ENCODE measurements at places on chromosomes 1 and 21.

GRCh38 chr1:161071886-161072371, 2.2 kb upstream of the ARHGAP30 start:
- H3K4me1 ChIP-seq, result no peaks in the 10 kb centered on the region
- peaks cover 9% of the 10 kb centered on the region for H3K27me3 ChIP-seq
- H3K4me3 ChIP-seq, result no peak overlapping the region
- no peak overlapping the region for H3K27ac ChIP-seq

- no peak for DNase-seq
- no peaks in the 10 kb centered on the region for H3K36me3 ChIP-seq
- H3K4me1 ChIP-seq, result peaks cover 43% of the 10 kb centered on the region
- peak overlapping the region; percentile 97 for H3K27ac ChIP-seq
- H3K4me3 ChIP-seq, result peak overlapping the region; percentile 94
- H3K27me3 ChIP-seq, result no peaks in the 10 kb centered on the region
Observed at GRCh38 chr1:53944469-53945182, 873 bp downstream of the IFT25 start.

- H3K4me3 ChIP-seq, result no peak overlapping the region
- DNase-seq, result no peak
- H3K4me1 ChIP-seq, result peaks cover 60% of the 10 kb centered on the region
- no peak overlapping the region for H3K27ac ChIP-seq
Observed at GRCh38 chr1:1233567-1233892, 1.5 kb downstream of the B3GALT6 start.

DNA sequence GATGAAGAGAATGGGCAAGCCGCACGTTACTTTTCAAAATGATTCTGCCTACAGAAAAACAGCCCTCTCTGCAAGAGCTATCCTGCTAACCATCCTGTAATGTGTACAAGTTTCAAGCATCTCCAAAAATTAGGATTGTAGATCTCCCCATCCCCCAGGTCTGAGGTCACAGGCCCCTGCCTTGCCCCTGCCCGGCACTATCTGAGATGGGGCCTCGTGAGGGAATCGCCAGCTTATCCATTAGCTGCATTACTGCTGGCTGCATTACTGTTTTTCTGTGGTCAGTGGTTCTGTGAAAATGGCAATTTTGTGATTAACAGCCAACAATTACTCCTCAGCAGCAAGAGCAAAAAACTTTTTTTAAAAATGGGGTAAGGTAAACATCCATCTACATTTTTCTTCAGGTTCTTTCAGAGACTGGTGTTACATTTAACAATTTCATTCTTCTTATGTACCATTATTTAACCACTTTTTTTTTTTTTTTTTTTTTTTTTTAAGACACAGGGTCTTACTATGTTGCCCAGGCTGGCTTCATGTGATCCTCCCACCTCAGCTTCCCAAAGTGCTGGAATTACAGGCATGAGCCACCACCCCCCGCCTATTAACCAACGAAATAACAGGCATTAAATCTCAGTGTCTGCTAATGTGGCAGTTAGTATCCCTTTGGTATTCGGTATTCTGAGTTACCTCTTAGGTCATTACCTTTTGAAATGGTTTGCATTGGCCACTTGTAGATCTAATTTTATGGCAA, 83.8 kb downstream of the MRPL37 start:
- H3K27ac ChIP-seq, result no peak overlapping the region
- DNase-seq, result no peak
- H3K4me3 ChIP-seq, result no peak overlapping the region

- no peak overlapping the region for H3K4me3 ChIP-seq
- H3K27ac ChIP-seq, result peak overlapping the region; percentile 94
- no peaks in the 10 kb centered on the region for H3K36me3 ChIP-seq
- no peaks in the 10 kb centered on the region for H3K27me3 ChIP-seq
Observed at GRCh38 chr1:235077571-235078479, 50.8 kb downstream of the TOMM20 start.

GRCh38 chr1:200062143-200062542, 34.6 kb downstream of the NR5A2 start:
- no peak overlapping the region for H3K4me3 ChIP-seq
- DNase-seq, result no peak
- no peak overlapping the region for H3K27ac ChIP-seq
- H3K4me1 ChIP-seq, result no peaks in the 10 kb centered on the region
- no peaks in the 10 kb centered on the region for H3K36me3 ChIP-seq

GRCh38 chr1:91604632-91605031, 104.0 kb downstream of the CDC7 start:
- no peak overlapping the region for H3K4me3 ChIP-seq
- H3K4me1 ChIP-seq, result peaks cover 32% of the 10 kb centered on the region
- peak; percentile 28 for DNase-seq
- H3K36me3 ChIP-seq, result no peaks in the 10 kb centered on the region
- H3K27me3 ChIP-seq, result no peaks in the 10 kb centered on the region

DNA sequence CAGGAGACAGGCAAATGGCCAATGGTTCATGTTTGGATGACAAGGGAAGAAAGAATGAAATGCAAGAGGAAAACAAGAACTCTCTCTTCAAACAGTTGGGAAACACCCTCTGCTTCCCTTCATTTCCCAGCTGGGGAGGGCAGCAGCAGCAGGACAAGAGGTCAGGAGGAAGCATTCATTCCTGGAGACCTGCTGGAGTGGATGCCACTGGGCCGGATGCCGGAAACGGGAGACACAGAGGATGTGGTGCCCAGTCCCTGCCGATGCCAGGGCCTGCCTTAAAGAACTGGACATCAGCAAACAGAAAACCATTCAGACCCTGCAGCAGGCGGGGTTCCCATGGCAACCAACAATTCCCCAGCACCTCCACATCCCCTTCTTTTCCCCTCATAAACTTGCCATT, 102.3 kb upstream of the ZNF648 start:
- H3K4me3 ChIP-seq, result no peak overlapping the region
- H3K4me1 ChIP-seq, result peaks cover 16% of the 10 kb centered on the region
- no peaks in the 10 kb centered on the region for H3K36me3 ChIP-seq
- no peaks in the 10 kb centered on the region for H3K27me3 ChIP-seq
- H3K27ac ChIP-seq, result peak overlapping the region; percentile 72

GRCh38 chr1:156833603-156834002, 17.0 kb upstream of the SH2D2A start:
- H3K27me3 ChIP-seq, result peaks cover 65% of the 10 kb centered on the region
- H3K27ac ChIP-seq, result no peak overlapping the region
- no peak for DNase-seq
- H3K4me1 ChIP-seq, result no peaks in the 10 kb centered on the region
- no peak overlapping the region for H3K4me3 ChIP-seq
- no peaks in the 10 kb centered on the region for H3K36me3 ChIP-seq

DNA sequence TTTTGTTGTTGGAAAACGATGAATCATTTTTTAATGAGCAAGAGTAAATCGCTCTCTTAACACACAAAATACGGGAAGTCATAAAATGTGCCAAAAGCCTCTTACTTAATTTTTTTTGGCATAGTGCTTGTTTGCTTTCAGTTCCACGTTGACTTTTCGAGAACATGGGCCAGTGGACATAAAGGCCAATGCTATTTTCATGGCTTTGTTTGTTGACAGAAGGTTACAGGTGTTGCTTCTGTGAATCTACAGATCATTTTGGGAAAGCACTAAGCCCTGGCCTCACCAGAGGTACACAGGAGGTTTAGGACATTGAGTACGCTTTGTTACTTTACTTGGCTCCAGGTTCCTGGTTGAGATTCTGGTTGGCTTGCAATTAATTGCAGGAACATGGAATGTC, 199.4 kb upstream of the HMCN1 start:
- H3K27me3 ChIP-seq, result no peaks in the 10 kb centered on the region
- no peak for DNase-seq
- H3K4me1 ChIP-seq, result peaks cover 19% of the 10 kb centered on the region
- no peaks in the 10 kb centered on the region for H3K36me3 ChIP-seq

GRCh38 chr1:58745666-58746065, 38.2 kb downstream of the JUN start:
- H3K27me3 ChIP-seq, result no peaks in the 10 kb centered on the region
- H3K4me3 ChIP-seq, result no peak overlapping the region
- H3K27ac ChIP-seq, result no peak overlapping the region

DNA sequence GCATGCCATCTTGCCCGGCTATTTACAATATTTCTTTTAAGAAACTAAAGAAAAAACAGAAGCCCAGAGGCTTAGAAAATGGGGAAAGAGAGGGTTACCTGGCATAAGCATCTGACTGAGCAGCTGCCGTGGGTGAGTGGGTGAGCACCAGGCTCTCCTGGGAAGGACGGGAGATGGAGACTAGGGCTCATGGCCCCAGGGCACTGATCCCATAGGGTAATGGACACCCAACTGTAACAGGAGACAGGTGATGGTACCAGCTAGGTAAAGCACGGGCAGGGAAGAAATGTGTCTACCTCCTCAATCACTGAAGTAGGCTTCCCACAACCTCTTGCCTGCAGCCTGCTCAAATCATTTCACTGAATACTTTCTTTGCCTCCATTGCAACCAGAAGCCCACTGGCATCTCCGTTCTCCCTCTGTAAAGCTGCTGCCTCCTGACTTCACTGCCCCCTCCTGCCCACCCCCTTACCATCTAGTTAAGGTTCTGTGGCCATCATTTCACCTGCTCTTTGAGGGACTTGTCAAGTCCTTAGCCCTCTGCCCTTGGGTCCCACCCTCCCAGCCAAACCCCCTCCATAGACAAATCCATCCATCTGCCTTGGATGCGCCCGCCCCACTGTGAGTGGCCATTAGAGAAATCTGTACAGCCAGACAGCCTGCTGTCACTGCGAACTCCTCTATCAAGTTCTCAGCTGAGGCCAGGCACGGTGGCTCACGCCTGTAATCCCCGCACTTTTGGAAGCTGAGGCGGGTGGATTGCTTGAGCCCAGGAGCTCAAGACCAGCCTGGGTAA, 6.2 kb downstream of the TMEM125 start:
- no peak for DNase-seq
- H3K4me3 ChIP-seq, result no peak overlapping the region
- H3K27ac ChIP-seq, result no peak overlapping the region
- H3K4me1 ChIP-seq, result peaks cover 7% of the 10 kb centered on the region
- no peaks in the 10 kb centered on the region for H3K36me3 ChIP-seq

DNA sequence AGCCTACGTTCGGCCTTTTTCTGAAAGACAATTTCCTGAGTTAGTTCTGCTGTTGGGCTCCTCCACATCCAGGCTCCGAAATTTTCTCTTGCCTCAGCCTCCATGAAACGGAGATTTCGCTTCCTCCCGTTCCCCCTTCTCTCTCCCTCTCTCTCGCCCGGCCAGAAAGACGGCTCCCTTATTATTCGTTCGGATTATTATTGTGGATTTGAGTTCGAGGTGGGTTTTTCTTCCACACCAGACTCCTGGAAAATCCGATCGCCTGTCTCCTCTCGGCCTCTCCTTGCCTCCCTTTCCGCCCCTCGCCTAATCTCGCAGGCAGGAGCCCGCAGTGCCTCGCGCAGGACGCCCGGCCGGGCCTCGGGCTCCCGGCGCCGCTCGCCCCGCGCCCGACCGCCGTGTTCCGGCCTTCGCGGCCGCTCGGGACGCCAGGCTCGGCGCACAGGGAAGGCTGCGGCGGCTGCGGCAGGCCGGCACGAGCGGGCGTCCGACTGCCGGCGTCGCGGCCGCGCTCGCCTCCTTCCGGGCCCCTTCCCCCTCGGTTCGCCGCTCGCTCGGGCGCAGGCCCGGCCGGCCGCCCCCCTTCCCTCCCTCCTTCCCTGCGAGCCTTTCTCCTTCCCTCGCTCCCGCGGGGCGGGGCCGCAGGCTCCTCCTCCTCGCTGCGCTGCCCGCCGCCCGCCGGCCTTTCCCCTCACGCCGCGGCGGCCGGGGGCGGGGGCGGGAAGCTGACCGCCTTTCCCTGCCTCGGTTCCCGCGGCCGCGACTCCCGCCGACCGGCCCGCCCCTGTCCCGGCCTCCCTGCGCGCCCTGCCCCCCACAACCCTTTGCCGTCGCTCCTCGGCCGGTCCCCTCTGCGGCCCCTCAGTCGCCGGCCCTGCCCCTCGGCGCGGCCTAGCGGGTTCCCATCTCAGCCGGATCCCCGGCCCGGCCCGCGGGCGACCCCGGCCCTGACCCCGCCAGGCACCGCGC, at the start of gene ARHGEF11:
Gene ARHGEF11, minus strand, starts transcription at position 493 of the 969 bp plus-strand sequence. CDS start 1,412 bp downstream, outside the sequence.
- DNase-seq, result peak; percentile 92
- H3K4me1 ChIP-seq, result peaks cover 48% of the 10 kb centered on the region
- peak within 1 kb of the TSS; percentile 74 for H3K4me3 ChIP-seq
- H3K27me3 ChIP-seq, result no peaks in the 10 kb centered on the region

DNA sequence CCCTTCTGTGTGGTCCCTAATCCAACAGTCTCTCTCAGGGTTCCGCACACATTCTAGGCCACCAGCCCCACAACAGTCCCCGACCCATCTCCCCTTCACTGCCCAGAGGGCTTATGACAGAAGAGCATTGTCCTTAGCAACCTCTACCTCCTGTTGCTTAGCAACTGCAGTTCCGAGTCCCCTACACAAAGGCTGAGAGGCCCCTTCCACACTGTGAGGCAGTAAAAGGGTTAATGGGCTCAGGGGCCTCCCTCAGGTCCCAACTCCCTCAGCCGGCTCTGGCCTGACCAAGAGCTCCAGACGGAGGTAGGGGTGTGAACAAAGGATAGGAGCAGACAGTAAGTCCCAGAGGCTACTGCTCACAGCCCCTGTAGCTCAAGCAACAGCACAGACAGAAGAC, 4.3 kb downstream of the IGSF9 start:
- peaks cover 31% of the 10 kb centered on the region for H3K27me3 ChIP-seq
- no peaks in the 10 kb centered on the region for H3K36me3 ChIP-seq
- DNase-seq, result no peak
- H3K27ac ChIP-seq, result no peak overlapping the region
- H3K4me3 ChIP-seq, result no peak overlapping the region

DNA sequence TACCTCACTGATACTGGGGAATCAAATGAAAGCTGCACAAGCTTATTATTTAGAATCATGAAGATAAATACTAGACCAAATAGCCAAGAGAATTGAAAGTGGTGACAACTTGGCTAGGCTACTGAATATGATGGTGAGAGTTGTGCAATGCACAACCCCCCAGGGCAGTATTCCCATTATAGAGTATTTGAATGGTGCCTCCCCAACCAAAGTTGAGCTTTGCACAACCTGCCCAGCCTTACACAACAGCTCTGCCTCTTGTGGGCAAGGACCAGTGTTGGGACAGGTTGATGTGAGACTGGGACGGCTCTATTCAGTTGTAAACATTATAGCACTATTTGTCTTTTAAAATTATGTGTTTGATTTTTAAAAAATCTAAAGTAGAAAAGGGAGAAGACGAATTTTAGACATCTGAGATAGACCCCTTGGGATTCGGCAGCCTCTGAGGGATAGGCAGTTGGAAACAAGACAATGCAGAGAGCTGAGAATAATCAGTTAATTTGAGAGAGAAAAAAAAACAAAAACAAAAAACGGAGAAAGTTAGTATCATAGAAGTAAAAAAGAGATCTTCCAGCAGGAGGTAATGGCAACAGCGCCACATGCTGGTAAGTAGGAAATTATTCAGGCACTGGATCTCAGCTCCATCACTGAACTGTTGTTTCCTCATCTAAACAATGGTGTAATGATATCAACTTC, 91.0 kb upstream of the KCNA3 start:
- H3K27me3 ChIP-seq, result peaks cover 85% of the 10 kb centered on the region
- DNase-seq, result no peak
- H3K4me3 ChIP-seq, result no peak overlapping the region

DNA sequence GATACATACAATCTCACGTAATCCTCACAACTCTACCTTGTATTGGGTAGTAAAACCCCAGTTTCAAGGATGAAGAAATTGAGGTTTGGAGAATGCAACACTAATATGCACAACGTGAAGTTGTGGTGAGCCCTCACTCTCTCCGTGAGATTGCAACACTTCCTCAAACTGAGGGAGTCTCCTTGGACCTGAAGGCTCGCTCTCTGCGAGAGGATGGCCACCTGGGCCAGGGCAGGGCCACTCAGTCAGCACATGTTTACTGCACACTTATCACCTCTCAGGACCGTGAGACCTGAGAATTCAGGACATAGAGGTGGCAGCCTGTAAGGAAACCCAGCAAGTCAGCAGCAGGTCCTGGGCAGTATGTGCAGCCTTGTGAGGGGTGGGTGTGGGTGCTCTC, 8.7 kb downstream of the SH3BP5L start:
- H3K4me1 ChIP-seq, result peaks cover 28% of the 10 kb centered on the region
- H3K27me3 ChIP-seq, result no peaks in the 10 kb centered on the region
- no peak overlapping the region for H3K27ac ChIP-seq
- DNase-seq, result no peak

Data from left ventricle myocardium inferior (tissue), 1 donor.